Vagina (tissue), 2 donors: ENCODE measurements at places on chromosomes 2 and 18. TPM values are rescaled to one million over a fixed set of nuclear protein-coding genes. Genes with fewer than 3 reads are reported as not detected.

- no peak for DNase-seq
- no peak overlapping the region for H3K4me3 ChIP-seq
- no peaks in the 10 kb centered on the region for H3K4me1 ChIP-seq
- no peaks in the 10 kb centered on the region for H3K36me3 ChIP-seq
- H3K27me3 ChIP-seq, result no peaks in the 10 kb centered on the region
- H3K27ac ChIP-seq, result no peak overlapping the region
These were observed 216.6 kb downstream of the SPAG16 start for GRCh38 chr2:213500881-213501280.

The GYPC gene
- total RNA-seq, result 84.2 TPM

- H3K4me1 ChIP-seq, result no peaks in the 10 kb centered on the region
- H3K27me3 ChIP-seq, result no peaks in the 10 kb centered on the region
- H3K4me3 ChIP-seq, result no peak overlapping the region
- H3K27ac ChIP-seq, result no peak overlapping the region
- DNase-seq, result no peak
- no peaks in the 10 kb centered on the region for H3K36me3 ChIP-seq
These were observed 9.1 kb downstream of the GPR155 start for GRCh38 chr2:174477759-174478158.

The STK25 gene
- total RNA-seq, result 197 TPM
